ENCODE measurements at places on chromosomes 12 and 14. TPM values are rescaled to one million over a fixed set of nuclear protein-coding genes. Genes with fewer than 3 reads are reported as not detected.
A peak's percentile ranks its signal among the peaks of the same experiment; 100 is the strongest.

DNA sequence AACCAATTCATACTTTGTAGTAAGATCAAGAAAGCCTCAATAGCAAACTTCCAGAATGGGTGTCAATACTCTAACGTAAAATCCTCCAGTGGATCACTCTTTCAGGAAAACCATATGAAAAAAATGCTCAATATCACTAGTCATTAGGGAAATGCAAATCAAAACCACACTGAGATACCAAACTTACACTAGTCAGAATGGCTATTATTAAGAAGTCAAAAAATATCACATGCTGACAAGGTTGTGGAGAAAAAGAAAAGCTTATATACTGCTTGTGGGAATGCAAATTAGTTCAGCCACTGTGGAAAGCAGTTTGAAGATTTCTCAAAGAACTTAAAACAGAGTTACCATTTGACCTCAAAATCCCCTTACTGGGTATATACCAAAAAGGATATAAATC lies 49.5 kb upstream of the ATXN7L3B start:
- DNase-seq, result no peak

SLC8A3 gene
- 0.39 TPM for total RNA-seq

GRCh38 chr12:88834226-88834625 lies 254.0 kb upstream of the KITLG start:
- DNase-seq, result no peak

GRCh38 chr12:56541631-56542030 lies 20.0 kb downstream of the RBMS2 start:
- DNase-seq, result no peak

DNA sequence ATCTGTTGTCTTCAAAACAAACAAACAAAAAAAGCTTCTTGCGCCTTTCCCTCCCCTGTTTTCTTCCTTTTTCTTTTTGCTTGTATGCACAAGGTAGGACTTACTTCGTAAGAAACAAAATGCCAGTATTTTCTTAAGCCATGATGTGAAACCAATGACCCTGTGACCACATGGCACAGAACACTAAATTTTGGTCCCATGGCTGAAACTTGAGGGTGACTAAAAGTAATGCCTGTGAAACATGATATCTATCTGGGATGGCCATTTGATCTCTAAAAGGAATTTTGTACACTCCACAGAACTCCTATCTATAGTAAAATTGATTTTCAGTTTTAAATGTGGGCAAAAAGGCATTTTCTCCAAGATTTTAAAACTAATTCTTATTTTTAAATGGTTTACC lies 63.6 kb downstream of the PAPOLA start:
- no peak for DNase-seq

DNA sequence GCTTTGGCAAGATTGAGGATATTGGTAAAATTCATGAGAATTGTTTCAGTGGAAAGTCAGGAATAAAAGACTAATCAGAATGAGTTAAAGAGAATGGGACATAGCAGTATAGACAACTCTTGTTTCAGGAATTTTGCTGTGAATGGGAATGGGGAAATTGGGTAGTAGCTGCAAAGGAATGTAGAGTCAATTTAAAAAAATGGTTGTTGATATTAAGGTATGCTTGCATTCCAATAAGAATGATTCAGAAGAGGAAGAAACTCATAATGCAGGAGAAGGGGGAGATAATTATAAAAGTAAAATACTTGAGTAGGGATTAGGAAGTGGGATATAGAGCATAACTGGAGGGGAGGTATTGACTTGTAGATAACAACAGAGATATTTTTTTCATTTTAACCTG lies 40.7 kb downstream of the MNAT1 start:
- DNase-seq, result no peak

DNA sequence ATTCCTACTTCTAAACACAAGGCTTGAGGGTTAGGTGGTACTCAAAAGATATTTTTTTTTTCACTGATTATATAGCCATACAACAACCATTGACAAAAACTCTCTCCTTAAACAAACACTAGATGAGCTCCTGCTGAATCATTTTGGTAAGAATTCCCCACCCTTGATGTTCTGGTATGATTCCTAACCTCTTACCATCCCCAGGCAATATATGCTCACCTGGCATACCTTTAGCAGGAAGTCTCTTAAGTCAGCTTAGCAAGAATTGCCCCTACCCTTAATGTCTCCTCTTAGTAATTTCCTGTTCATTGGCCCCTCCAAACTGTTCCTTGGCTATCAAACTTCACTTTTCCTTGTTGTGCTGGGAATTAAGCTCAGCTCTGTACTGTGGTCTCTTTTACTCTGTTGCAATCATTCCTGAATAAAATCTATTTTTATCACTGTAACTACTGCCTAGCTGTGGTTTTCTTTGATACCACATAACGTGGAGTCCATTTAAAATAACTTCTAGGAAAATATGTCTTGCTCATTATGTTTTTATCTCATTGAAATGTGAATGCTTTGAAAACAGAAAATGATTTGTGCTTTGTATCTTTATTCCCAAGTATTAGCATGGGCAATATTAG lies 712.6 kb downstream of the SLC16A7 start:
- DNase-seq, result no peak

- DNase-seq, result no peak
Observed at GRCh38 chr12:112096070-112096469, 12.5 kb downstream of the NAA25 start.

DNA sequence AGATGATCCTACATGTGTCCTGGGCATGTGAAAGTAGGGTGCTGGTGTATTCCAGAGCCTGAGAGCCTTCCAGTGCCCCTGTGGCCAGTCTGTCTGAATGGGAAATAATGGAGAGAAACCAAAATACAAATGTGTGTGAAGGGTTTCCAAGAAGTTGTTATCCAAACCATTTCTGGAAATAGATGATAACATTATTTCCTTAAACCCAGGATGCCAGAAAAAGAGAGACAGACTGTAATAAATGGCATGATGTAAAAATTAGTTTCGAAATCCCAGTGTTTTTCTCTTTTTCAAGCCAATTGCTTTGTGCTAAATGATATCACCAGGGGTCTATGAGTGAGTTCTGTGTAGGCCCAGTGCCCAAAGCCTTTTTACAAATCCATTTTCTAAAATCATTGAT lies 175.3 kb downstream of the PHLDA1 start:
- DNase-seq, result no peak

DNA sequence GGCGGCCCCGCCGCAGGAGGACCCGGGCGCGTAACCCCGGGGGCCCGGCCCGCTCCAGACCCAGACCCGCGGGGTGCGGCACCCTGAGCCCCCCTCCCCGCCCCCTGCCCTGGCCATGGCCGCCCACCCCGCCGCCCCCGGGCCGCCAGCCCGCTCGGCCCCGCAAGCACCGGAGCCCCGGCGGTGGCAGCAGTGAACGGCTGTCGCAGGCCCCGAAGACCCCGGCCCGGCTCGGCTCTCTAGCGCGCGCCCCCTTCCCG lies 221 bp downstream of the MARCHF9 start:
- no peak for DNase-seq

GRCh38 chr14:82710267-82710841 lies 1176.7 kb upstream of the SEL1L start:
- no peak for DNase-seq

- no peak for DNase-seq
Observed at GRCh38 chr14:56555921-56556570, 23.6 kb upstream of the TMEM260 start.

SMCO2 gene
- not detected for total RNA-seq

DNA sequence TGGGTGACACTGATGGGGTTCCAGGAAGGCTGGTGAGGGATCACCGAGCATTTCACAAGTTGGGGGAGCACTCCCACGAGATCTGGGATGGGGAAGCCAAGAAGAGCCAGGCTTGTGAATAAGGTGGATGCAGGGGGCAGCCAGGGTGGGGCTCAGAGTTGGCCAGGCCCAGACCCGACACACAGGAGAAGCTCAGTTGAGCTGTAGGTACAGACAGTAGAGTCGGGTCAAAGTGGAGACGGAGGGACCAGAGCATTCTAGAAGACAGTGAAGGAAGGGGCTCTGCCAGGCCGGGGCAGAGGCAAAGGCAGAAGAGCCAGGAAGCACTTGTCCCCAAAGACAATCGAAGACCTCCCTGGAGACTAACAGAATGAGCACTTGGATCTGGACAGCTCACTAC lies 70.9 kb upstream of the BCL11B start:
- DNase-seq, result no peak

GRCh38 chr12:93185369-93185741 lies 192.4 kb upstream of the NUDT4 start:
- DNase-seq, result no peak

DNA sequence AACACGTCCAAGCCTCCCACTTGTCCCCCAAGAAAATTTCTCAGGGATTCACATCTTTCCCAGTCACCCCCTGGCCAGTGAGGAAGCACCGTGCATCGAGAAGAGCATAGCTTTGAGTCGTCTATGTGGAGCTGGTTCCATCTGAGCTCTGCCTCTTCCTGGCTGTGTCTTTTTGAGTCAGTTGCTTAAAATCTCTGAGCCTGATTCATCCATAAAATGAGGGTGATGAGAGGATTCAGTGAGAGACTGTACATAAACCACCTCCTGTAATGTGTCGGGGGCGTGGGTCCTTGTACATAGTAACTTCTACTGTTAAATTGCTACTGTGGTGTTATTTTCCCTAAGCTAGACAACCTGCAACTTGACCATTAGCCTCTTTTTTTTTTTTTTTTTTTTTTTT lies 13.8 kb downstream of the CD9 start:
- no peak for DNase-seq

GRCh38 chr14:90440021-90440451 lies 43.2 kb downstream of the CALM1 start:
- DNase-seq, result no peak

GRCh38 chr14:99884834-99885648 lies 91.8 kb downstream of the EML1 start:
- no peak for DNase-seq

BHLHE41 gene
- total RNA-seq, result 7.7 TPM

GRCh38 chr12:52865090-52865944 lies 16.5 kb upstream of the KRT78 start:
- DNase-seq, result peak; percentile 95

DNA sequence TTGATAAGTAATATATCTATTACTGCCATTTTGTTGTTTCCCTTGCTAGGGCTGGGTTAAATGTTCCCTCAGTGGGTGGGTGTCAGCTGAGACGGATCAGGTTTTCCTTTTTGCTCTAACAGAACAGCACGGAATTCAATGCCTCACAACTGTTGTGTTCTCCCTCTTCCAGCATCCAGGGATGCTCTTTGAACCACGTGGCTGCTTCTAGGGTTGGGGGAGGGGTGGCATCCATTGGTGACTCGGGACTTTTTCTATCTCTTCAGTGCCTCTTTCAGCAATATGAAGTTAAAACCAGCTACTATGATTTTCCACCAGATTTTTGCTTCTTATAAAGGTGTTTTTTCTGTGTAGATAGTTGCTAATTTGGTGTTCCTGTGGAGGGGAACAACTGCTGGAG lies 884.9 kb upstream of the FOXG1 start:
- DNase-seq, result no peak

DNA sequence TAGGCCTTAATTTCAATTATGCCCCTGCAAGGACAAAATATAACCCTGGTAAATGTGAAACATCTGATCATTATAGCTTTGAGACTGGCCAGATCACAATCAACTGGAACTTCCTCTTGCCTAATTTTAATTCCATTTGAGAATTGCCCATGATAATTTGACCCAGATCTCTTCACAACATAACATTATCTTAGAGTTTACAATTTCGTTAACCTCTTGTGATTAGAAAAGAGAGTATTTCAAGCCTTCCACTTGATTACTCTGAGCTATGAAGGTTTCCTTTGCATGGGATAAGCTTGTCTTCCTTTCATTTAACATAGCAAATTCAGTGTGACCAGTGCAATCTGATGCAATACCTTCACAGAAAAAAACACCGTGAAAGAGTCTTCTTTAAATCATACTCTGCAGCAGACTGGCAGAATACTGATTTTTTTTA lies 143.6 kb downstream of the DUSP6 start:
- no peak for DNase-seq

GRCh38 chr14:63857466-63858030 lies 4.7 kb downstream of the SYNE2 start:
- no peak for DNase-seq

CLEC7A gene
- 6.5 TPM for total RNA-seq

DNA sequence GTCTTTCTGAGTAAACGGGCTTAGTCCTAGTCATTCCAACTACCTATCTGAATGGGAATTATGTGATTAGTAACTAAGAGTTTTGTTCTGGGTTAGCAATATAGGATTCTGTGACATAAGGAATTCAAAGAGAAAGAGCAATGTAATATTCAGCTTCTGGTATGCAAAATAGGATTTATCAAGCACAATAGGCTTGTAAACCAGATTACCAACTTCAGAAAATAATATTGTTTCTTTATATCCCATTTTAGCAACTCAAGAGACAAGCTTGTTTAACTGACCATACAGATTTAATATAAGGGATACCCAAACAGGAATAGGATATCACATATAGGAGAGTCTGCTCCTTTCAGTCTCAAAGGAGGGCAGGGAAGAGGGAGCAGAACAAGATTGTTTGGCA lies 240.9 kb downstream of the CEP128 start:
- DNase-seq, result no peak

NPFF gene
- total RNA-seq, result not detected

PTGDR gene
- total RNA-seq, result 2.8 TPM

LRIG3 gene
- total RNA-seq, result 119 TPM

CPSF6 gene
- total RNA-seq, result 17.0 TPM

DNA sequence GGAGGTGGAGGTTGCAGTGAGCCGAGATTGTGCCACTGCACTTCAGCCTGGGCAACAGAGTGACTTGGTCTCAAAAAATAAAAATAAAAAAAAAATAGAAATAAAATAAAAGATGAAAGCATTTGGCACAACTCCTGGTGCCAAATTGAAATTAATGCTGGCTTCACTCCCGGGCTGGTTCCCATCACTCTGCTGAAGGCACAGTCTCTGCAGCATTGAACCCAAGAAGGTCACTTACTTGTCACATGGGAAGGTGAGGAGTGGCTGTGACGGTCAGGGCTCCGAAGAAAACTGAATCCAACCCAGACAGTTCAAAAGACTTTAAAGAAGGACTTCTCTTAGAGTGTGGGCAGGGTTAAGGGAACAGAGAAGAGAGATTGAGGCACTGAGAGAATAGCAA lies 10.5 kb upstream of the CCDC63 start:
- no peak for DNase-seq

DNA sequence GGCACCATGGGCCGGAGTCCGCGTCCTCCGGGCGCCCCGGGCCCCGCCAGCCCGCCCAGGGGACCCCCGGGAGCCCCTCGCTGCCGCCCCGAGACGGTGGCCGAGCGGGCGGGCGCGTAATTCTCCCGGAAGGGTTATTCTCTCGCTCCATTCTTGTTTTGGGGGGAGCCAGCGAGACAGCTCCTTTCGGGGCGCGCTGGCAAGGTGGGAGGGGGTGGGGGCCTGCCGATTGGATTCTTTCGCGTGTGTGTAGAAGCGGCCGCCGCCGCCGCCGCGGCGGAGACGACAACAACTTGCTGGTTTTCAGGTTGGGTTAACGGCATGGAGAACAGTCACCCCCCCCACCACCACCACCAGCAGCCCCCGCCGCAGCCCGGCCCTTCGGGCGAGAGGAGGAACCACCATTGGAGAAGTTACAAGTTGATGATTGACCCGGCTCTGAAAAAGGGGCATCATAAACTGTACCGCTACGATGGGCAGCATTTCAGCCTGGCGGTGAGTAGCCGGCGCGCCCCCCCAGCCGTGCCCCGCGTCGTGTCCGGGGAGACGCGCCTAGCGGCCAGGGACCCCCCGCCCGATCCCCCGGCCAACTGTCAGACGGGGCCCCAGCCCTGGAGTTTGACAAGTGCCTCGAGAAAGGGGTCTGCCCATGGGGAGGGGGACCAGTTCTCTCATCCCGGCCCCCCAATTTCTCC lies 755 bp downstream of the SETD1B start:
- peak; percentile 88 for DNase-seq

NDRG2 gene
- total RNA-seq, result 475 TPM

TEX52 gene
- not detected for total RNA-seq

GRCh38 chr12:100101000-100101399 lies 41.7 kb downstream of the BLTP3B start:
- DNase-seq, result no peak

GRCh38 chr12:46874642-46875041 lies 48.8 kb upstream of the SLC38A4 start:
- DNase-seq, result no peak
